ENCODE measurements at places on chromosomes 16 and 17. TPM values are rescaled to one million over a fixed set of nuclear protein-coding genes. Genes with fewer than 3 reads are reported as not detected.

DNA sequence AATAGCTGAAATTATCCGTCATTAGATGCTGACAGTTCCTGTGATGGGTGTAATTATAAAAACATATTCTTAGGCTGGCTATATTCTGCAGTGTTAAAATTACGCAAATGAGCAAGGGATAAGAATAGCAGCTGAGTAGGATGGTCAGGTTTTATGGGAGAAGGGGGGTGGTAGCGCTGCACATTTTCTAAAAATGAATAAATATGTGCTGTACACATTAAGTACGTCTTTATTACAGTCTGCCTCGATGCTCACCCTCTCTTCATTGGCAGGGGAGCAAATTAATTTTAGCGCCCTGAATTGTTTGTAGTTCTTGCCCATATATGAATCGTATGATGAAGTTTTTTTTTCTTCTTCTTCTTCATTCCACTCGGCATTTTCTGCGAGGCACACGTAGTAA is 244.2 kb downstream of the SNX29 start:
- DNase-seq, result no peak

CDIP1 gene
- polyA plus RNA-seq, result 28.3 TPM

RAB11FIP4 gene
- 16.1 TPM for polyA plus RNA-seq

SMPD3 gene
- polyA plus RNA-seq, result 1.8 TPM

DNA sequence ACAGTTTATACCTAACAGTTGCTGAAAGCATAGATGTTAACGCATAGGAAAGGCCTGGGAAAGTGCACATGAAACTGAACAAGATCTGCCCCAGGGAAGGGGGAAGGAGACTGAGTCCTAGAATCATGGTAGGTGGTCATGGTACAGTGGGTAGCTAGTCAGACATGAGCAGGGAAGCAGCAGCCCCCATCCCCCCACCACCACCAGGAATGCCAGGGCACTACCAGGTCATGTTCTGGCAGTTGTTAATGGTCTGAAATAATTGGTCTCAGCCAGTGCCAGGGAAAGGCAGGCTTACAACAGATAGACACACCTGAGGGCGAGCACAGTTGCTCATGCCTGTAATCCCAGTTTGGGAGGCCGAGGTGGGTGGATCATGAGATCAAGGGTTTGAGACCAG is 185.2 kb downstream of the CPPED1 start:
- no peak for DNase-seq

GRCh38 chr16:29857133-29857760 is 5.8 kb downstream of the CDIPT start:
- no peak for DNase-seq

DNA sequence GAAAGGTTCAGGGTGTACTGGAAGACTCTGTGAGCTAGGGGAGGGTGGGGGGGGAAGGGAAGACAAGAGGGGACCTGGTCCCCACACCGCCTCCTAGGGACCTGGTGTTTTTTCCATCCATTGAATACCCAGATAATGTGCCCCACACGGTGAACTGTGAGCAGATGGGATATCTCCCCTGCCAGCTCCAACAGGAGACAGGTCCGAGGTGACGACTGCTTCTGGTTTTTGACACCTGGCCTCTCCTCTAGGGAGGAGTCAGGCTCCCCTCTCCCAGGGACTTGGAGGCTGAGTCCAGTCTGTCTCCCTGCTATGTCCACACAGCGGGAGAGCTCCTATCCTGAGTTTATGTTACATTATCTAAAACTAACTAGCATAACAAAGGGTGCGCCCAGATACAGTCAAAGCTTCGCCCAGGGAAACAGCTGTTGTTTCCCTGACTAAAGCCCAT is 1.8 kb downstream of the MARVELD3 start:
- no peak for DNase-seq

DNA sequence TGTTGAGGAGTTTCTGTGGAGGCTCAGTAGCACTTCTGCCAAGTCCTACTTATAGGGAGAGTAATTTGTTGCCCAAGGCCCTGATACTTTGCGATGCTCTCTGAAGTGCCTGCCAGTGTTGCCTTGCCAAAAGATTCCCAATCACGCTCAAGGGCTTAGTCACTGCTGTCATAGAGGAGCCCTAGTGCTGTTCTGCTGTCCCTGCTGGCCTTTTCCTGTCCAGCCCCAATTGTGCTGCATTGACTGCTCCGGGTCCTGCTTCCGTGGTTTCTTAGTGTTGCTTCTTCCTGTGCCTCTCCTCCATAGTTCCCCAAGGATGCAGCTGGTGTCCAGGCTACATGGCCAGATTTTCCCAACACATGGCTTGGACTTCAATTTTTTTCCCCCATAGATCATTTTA is 13.9 kb downstream of the NUP93 start:
- DNase-seq, result no peak

GRCh38 chr17:5837055-5837491 is 233.1 kb upstream of the WSCD1 start:
- no peak for DNase-seq

GRCh38 chr16:82638095-82638798 is 11.5 kb downstream of the CDH13 start:
- DNase-seq, result no peak

- peak; percentile 76 for DNase-seq
Observed at GRCh38 chr17:7213895-7214299, 5.7 kb downstream of the DLG4 start.

- no peak for DNase-seq
Observed at GRCh38 chr16:85284141-85284817, 172.0 kb upstream of the CIBAR2 start.

GRCh38 chr17:59381716-59382570 is 50.5 kb downstream of the YPEL2 start:
- no peak for DNase-seq

GRCh38 chr16:1745900-1746692 is 25.2 kb downstream of the NME3 start:
- DNase-seq, result no peak

DNA sequence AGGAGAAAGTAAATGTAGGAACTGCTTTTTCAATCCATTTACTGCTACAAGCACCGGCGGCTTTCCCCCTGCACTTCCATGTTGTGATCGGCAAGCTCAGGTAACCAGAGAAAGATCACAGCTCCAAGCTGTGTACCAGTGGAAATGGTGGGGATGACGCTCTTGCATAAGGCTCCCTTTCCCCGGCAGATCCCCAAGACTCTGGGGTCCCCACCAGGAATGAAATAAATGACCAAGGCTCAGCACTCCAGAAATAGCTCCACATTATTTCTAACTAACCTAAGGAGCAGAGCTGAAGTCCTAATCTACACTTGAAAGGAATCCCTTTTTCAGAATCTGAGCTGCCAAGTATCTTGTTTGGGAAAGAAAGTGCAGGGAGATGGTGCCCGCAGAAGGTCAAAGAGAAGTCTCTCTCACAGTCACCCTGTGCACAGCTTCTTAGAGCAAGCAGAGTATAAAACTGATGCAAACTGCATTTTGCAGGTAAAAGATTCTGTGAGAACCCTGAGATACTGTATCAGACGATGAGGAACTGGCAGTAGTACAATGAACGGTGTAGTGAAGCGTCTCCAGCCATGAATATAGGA is 11.1 kb downstream of the GRB2 start:
- DNase-seq, result no peak

- DNase-seq, result no peak
Observed at GRCh38 chr17:46962374-46962790, 16.7 kb downstream of the RPRML start.

All from naive thymus-derived CD4-positive, alpha-beta T cell (primary cell).